ENCODE measurements at places on chromosomes 6 and 20.

GRCh38 chr20:1654996-1655395, 2.6 kb downstream of the SIRPG start:
- no peak for DNase-seq

DNA sequence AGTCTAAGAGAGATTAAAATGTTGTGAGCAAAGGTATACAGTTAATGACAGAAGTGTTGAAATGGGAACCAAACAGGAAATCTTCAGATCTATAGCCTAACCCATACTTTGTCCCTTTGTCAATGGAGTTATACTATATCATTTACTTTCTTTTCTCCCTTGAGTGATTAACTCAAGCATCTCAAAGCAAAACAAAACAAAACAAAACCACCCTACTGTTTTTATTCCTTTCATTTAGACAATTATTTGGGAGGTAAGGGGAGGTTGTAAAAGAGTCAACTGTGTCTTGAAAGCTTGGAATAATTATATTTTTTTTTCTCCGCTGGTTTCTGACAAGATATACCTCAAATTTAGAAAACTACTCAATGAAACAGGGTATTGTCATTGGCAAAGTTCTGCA, 139.8 kb upstream of the HMGN3 start:
- no peak for DNase-seq

DNA sequence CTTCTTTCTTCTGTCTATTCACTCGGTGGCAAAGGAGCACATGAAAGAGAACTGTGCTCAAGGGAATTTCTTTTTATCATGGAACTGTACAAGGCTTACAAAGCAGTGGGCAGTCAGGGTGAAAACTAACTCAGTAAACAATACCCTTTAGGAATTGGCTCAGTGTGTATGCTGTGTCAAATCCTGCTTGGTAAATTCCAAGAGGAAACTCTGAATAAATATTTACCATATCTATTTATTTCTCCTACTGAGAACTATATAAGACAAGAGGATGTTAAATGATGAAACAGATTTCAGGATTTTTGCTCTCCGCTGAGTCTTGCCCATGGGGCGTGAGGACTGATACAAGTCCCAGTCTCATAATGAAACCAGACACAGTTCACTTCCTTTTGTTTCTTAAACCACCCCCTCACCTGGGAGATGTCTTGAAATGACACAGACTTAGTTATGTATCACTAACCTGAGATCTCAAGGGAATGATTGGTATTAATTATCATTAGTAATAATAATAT, 188.8 kb downstream of the BACH2 start:
- DNase-seq = no peak

- no peak for DNase-seq
These were observed 36.8 kb upstream of the ME1 start for GRCh38 chr6:83467620-83468036.

GRCh38 chr6:12351672-12352071, 61.5 kb downstream of the EDN1 start:
- no peak for DNase-seq

DNA sequence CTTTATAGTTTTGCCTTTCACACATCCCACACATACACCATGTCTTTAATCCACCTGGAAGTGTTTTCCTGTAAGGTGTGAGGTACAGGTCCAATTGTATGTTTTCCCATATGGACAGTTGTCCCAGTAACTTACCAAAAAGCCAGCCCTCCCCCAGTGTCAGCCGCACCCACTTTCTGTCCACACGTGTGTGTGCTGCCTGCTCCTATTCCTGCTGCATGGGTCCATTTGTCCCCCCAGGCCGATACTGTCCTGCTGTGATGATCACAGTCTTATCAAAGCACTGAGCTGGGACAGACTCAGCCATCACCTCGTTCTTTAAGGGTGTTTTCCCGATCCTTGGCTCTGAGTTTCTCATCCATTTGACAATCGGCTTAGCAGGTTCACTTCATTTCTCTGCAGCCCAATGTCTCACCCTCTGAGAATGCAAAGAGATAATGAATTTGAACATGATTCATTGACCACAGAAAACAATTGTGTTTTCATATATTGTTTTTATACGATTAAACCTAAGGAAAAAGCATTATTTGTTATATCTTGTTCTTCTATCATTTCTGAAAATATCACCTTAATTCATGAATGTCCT, 9.6 kb downstream of the VSX1 start:
- DNase-seq = no peak

- peak; percentile 75 for DNase-seq
These were observed 18.1 kb downstream of the MTRES1 start for GRCh38 chr6:107045826-107046675.

GRCh38 chr20:53130795-53131194, 158.6 kb downstream of the TSHZ2 start:
- DNase-seq = no peak

DNA sequence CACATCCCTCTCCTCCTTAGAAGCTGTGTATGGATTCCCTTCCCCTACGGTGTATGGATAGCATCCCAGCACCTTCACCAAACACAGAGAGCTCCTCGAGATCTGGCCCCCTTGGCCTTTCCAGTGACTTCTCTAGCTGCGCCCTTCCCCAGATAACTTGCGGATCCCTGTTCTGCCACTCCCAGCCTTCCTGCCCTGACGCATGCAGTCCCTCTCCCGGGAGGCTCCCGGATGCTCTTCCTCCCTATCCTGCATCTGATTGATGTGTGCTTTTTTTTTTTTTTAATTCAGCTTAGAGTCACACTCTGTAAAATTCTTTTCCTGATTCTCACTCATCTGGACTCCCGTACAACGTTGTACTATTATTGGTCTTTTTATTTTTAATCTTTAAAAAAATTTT, 44.8 kb downstream of the GCNT2 start:
- DNase-seq = no peak

GRCh38 chr20:59515013-59515905, 89.1 kb upstream of the PHACTR3 start:
- DNase-seq = no peak

- no peak for DNase-seq
These were observed 35.7 kb downstream of the TXLNB start for GRCh38 chr6:139256087-139256486.

DNA sequence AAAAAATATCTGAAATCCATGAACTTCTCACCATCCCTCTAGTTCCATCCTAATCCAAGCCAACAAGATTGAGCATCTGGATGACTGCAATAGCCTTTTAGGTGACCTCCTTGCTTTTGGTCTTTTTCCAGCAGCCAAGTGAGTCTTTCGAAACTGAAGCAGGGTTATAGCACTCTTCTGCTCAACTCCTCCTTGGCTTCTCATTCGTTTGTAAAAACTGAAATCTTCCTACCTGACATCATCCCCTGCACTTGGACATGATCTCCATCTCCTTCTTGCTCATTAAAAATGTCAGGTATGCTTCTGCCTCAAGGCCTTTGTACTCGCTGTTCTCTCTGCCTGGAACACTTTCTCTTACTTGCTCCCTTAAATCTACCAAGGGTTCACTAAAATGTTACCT, 46.0 kb downstream of the STX7 start:
- no peak for DNase-seq

DNA sequence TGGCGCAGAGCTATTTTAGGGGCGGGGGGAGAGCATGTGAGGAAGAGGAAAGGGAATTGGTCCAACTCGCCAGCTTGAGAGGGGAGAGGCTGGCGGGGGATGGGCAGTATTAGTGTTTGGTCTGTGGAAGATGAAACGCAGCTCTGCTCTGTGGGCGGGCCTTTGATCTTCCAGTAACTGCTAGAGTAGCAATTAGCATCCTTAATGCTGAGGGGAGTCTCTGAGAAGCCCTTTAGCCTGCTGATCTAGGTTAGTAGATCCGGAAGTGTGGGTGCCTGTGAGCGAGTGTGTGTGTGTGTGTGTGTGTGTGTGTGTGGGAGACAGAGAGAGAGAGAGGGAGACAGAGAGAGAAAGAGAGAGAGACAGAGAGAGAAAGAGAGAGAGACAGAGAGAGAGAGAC, 117.2 kb upstream of the BACH2 start:
- DNase-seq = no peak

DNA sequence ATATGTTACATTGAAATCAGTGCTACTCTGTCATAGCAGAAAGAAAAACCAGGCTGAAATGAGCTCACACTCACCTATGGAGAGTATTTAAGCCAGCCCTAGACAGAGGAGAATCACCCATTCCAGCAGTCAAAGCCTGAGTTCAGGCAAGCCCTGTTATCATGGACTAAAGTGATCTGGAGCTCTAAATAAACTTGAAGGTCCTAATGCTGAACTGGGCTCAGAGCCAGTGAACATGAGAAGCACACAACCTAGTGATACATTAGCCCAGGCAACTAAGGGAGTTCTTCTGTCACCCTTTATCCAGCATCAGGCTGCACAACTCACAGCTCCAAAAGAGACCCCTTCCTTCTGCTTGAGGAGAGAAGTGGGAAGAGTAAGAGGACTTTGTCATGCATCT, 425.0 kb downstream of the COL12A1 start:
- DNase-seq = peak; percentile 20

DNA sequence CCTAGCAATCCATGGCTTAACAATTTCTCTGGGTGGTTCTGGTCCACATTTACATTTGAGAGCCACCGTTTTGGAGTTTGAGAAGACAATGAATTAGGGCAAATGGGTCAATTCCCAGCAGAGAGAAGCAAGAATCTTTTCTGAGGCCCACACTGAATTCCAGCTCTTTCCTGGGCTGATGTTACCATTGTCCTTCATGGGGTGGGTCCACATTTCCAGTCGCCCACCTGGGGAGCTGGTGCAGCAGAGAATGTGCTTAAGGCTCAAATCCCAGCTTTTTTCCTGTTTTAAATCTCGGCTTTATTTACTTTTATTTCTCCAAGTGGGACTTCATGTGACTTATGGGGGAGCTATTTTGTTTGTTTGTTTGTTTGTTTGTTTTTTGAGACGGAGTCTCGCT, 44.2 kb upstream of the TFAP2C start:
- DNase-seq = no peak

DNA sequence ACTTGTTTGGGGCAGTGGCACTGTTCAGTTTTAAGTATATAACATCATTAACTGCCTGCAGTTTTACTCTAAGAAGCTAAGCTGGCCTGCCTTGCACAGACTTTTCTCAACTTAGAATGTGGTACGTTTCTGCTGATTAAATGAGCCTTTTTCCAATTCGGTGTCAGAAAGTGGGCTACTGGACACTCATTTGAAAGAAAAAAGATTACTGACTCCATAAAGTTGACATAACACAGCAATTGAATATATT, 2.1 kb downstream of the ZMYND8 start:
- no peak for DNase-seq

- no peak for DNase-seq
These were observed 23.8 kb upstream of the NXT1 start for GRCh38 chr20:23326774-23327173.

- DNase-seq = no peak
These were observed 21.6 kb upstream of the CHRNA4 start for GRCh38 chr20:63382551-63383300.

GRCh38 chr6:77461796-77462195, 1.5 kb downstream of the HTR1B start:
- DNase-seq = no peak

GRCh38 chr6:90421666-90422065, 125.0 kb upstream of the BACH2 start:
- no peak for DNase-seq

DNA sequence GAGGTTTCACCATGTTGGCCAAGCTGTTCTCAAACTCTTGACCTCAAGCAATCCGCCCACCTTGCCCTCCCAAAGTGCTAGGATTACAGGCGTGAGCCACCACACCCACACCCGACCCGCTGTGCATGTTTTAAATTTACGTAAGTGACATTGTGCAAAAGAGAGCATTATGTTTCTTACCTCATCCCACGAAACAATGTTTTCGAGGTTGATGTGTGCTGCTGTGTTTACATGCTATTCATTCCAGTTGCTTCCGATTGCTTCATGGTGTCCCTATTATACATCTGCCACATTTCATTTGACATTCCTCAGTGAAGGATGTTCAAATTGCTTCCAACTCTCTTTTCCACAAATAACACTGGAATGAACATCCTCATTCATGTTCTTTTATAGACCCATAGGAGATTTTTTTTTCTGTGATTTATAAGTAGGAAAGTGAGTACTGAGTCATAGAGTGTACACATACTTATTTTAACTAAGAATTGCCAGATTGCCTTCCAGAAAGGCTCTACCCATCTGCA, 403.9 kb upstream of the JARID2 start:
- DNase-seq = no peak

GRCh38 chr6:33785778-33786177, 3.2 kb downstream of the LEMD2 start:
- DNase-seq = no peak

DNA sequence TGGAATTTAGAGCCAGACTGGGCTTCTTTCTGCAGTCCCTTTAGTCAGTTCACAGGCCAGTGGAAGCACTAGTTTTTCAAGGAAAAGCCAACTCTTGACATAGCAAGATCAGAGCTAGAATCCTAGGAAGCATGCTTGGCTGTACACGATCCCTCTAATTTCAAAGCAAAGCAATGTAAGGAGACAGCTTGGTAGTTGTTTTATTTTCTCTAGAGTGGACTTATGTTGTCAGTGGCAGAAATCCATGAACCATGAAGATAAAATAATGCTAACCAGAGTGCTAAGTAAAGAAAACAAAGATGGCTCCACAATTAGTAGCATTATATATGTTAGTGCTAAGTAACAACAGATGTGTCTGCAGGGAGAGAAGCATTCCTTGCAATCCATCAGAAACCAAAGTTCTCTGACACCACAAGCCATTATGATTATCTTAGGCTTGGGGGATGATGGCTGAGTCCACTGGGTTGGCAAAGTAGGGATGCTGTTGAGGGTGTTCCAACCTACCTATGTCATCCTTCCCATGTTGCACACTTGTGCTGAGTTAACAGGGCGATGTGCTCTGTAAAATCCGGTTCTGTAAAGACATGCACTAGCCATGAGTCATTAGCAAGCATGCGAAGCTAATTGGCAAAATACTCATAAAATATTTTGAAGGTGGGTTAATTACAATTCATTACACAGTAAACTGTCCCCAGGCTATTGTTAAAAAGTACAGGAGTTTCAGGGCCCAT, 115.2 kb downstream of the BMP2 start:
- peak; percentile 57 for DNase-seq

DNA sequence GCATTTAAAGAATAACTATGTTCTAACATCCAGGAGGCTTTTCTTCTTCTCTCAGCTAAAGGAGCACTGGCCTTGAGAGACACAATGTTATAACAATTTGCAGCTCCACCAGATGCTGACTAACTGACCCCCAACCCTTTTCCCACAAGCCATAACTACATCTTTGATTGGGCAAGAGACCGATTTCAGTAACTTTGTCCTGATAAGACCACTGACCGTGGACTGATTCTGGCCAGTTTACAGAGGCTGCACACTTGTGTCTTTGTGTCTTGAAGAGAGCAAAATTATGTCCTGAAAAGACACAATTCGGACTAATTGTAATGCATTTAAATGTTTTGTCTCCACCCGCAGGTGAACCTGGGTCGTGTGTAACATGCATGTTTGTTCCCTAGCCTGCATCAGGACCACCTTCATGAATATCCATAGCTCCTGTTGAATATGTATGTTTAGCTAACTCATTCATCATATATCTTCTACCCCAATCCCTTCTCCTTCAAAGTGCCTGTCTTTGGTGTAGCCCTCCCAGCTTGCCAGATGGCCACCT, 22.3 kb downstream of the ABRACL start:
- DNase-seq = no peak

DNA sequence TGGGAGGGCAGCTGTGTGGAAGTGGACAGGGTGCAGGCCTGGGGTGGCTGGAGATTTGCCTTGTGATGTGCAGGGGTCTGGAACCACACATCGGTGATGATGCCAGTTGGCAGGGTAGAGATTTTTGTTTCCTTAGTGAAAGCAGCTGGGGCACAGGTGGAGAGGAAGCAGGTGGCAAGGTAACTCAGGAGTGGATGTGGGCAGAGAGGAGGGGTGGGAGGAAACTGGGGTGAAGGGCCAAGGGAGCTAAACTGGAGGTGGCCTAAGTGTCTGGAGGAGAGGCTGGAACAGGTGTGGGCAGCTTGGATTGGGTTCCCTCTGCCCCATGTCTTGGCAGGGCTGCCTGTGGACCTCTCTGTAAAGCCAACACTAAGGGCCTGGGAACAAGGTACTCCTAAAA, 4.7 kb upstream of the SCUBE3 start:
- DNase-seq = no peak
